ENCODE measurements at places on chromosomes 5 and 9.

- no peak for DNase-seq
Observed at GRCh38 chr5:951940-952596, 56.5 kb upstream of the NKD2 start.

GRCh38 chr5:36619012-36619635 is 12.7 kb downstream of the SLC1A3 start:
- no peak for DNase-seq

DNA sequence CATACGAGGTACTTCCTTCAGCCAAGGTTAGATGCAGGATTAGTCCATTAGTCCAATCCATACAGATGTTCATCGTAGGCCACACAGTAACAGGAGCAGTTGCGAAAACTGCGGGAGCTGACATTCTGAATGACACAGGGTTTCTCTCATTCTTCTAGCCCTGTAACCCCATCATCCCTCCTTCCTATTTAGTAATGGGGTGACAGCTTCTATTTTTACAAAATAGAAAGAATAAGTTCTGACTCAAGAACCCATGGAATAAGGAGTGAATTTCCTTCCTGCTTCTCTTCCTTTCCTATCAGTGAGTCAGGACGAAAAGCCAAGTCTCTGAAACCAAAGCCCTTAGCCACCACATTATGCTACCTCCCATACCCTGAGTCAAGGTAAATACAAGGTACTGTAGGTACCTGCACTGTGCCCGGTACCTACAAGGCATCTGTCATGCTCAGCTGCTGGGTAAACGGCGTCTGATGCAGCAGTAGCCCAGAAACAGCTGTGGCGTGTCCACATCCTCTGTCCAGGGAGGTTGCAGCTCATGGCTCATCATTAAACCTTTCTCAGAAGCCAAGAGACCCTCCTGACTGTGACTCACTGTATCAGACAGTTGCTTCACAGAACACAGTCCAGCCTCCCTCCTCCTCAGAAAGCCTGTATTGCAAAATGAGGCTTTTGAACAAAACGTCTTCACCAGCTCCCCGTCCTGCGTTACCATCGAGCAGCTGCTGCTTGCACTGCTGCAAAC is 84.2 kb downstream of the ESM1 start:
- DNase-seq, result peak; percentile 77

DNA sequence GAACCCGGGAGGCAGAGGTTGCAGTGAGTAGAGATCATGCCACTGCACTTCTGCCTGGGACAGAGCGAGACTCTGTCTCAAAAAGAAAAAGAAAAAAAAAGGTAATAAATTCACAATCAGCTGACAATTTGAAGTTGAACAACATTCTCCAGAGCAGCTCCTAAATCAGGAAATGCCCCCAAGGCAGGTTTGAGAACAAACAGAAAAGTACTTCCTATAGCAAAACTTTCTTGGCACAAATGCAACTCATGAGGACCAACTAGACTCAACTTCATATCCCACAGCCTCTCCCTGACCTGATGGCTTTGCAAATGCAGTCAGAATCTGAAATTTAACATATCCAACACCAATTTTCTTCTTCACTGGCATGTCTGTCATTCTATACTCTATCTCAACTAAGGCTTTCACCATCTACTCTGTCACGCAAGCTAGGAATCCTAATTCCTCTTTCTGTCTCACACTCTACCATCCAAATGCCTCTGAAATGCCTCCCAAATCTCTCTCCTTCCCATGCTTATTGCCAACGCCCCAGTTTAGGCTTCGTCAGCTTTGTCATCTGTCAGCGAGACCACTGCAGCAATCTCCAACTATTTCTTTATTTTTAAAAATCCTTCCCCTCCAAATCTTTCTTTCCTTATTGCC is 113.3 kb downstream of the MAPKAP1 start:
- no peak for DNase-seq

- DNase-seq, result no peak
Observed at GRCh38 chr5:149423794-149424268, 44.7 kb upstream of the IL17B start.

DNA sequence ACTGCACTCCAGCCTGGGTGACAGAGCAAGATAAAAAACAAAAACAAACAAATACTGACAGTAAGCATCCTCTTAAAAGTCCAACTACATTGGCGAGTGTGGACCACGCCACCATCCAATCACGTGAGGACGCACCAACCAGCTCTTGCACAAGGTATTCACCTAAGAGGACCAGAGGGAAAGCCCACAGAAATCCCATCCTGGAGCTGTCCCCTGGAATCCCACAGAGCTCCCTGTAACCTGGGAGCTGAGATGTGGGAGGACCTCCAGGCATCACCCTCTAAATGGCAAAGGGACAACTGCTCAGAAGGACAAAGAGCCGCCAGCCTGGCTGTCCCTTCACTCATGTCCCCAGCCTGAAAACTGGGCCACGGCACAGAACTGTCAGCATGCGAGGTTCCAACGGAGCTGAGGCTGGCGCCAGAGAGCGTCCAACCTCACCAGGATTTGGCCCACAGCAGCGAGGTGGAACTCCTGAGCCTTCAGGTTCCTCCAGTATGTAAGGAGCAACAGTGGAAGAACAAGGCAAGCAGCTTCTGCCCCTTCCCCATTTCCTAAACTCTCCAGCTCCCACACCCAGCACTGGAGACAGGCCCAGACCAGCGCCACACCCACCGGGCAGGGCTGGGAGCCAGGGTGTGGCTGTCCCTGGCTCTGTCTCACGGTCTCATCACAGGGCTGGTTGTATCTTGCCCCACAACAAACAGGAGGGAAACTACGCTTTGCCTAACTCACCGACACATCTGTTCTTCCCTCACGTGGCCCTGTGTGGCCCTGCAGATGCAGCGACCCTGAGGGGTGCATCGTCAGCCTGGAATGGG is 15.2 kb downstream of the IPPK start:
- DNase-seq, result no peak

DNA sequence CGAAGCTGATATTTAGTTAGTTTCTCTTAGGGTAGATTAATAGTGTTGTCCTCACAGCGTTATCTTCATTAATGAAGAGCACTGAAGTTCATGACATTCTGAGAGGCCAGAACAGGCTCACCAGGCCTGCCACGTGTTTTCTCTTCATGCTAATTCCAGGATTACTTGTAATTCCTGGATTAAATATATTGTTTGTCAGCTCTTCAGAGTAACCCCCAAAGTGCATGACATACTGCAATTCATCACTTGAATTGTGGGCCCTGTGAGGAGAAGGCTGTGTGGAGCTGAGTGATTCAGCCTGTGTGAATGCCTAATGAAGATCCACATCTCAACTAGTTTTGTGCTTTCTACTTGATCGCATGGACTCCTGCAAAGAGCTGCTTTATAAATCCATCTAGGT is 401.0 kb upstream of the ADAMTSL1 start:
- DNase-seq, result no peak

- peak; percentile 14 for DNase-seq
Observed at GRCh38 chr5:75055727-75056144, 3.4 kb upstream of the GCNT4 start.

GRCh38 chr9:14057368-14058324 is 256.3 kb downstream of the NFIB start:
- DNase-seq, result no peak

DNA sequence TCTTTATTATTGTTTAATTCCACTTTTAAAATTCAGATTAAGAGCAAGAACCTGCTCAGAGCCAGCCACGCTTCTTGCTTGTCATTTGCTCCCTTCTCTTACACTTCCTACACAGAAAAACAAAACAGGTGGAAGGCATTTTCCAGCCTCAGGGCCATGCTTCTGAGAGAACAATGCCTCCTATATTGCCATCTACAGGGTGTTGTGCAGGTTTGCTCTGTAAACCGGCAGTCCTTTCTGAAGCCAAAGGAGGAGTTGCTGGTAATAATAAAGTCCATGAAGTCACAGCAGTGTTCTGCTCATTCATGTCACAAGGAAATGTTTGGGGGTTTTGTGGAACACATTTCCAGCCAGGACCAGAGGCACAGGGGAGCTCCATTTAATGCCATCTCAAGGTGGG is 16.1 kb upstream of the PRLR start:
- peak; percentile 21 for DNase-seq

DNA sequence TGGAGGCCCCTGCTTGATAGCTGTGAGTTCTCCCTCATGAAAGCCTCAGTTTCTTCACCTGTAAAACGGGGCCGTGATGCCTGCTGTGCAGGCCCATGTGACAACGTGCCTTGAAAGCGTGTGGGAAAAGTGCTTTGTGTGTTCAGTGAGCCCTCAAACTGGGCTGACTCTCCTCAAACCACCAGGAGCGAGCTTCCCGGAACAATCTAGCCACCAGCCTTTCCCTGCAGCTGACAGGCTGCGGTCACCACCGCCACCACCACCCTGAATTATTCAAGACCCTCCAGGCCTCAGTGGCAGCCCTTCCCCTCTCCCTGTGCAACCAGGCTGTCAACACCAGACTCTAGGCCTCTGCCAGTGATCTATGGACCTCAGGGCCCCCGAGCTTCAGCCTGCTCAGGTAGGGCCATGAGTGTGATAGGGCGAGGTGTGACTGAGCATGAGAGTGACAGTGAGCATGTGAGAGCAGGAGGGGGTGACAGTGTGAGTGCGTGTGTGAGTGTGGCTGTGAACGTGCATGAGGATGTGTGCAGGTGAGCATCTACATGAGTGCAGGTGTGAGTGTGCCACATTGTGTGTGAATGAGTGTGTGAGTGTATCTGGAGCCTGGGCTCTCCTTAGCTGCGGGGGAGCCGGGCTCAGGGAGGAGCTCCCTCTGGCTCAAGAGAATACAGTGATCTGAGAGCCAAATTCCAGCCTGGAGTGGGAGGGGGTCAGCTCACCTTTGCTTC is 53.3 kb upstream of the PSD2 start:
- no peak for DNase-seq

GRCh38 chr5:68730220-68730978 is 363.4 kb upstream of the SLC30A5 start:
- peak; percentile 37 for DNase-seq

GRCh38 chr5:149409268-149409948 is 30.3 kb upstream of the IL17B start:
- DNase-seq, result no peak

DNA sequence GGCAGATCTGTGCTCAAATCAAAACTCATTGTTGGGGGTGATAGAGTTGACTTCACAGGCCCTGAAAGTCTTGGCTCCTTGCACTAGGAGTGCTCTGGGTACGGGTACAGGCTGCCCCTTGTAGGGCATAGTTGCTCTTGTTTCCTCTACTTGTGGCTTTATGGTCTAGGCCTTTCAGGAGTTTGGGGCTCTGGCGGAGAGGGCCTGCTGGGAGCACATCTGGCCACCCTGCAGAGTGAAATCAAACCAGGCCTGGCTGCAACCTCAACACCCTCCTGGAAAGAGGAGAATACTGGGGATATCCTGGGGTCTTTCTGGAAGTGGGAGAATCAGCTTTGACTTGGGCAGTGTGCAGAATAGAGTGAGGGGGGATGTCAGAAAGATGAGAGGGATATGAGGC is 1.5 kb downstream of the TGFBI start:
- no peak for DNase-seq

GRCh38 chr9:107732781-107733522 is 243.4 kb upstream of the KLF4 start:
- peak; percentile 53 for DNase-seq

- DNase-seq, result no peak
Observed at GRCh38 chr5:164721656-164722055, 1216.2 kb downstream of the MAT2B start.

- DNase-seq, result peak; percentile 37
Observed at GRCh38 chr5:173825215-173825865, 62.8 kb upstream of the CPEB4 start.

GRCh38 chr9:91522481-91522880 is 98.8 kb upstream of the NFIL3 start:
- DNase-seq, result no peak

DNA sequence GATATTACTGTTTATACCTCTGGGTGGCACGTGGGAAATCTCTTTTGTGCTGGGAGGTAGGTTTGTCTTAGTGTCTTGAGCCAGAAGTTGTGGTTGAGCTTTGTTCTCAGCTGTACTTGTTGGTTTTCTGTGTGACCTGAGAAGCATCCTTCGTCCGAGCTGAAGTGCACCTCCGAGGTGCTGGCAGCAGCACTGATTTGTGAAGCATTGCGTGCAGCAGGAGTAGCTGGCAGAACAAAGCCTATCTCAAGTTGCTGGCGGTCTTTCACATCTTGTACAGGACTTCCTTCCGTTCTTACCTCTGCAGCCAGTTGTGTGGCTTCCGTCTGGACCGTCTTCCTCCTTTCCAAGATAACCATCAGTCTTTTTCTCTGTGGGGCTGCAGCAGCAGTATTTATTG is 4.3 kb downstream of the PRRC2B start:
- no peak for DNase-seq

DNA sequence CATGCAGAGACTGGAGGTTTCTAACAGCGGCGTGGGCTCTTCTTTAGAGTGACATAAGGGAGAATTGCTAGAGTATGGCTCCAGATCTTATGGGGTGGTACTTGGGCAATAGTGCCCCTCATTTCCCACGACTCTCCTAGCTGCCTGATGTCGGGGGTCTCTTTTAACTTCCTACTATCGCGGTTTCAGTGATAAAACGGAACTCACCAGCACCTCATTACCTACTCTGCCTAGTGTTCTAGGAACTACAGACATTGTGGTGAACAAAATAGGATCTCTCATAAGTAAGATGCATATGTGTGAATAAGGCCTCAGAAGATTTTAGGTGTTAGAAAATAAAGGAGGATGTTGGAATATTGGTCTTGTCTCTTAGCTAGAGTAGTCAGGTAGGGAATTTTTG is 1.1 kb downstream of the ICE1 start:
- no peak for DNase-seq

DNA sequence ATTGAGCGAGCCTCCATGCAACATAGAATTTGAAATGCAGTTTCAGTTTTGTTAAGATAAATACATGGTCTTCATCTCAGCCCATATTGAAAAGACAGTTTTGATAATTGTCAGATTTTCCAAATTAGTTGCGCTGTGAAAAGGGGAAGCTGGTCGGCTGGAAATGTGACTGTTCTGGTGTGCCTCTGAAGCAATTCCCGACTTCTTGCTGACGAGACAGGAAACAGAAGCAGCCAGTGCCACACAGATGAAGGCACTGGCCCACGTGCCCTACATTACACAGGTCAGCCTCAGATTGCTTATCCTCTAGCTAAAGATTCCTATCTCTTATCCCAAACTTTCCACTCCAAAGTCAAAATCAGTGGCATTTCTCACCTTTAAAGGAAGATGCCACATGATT is 214.1 kb upstream of the TLE4 start:
- DNase-seq, result no peak
